Activated naive CD8-positive, alpha-beta T cell treated with anti-CD3 and anti-CD28 coated beads, Interleukin-2, amount 50 U/mL, for 24 hours (primary cell): ENCODE measurements at places on chromosomes 6 and 20.

DNA sequence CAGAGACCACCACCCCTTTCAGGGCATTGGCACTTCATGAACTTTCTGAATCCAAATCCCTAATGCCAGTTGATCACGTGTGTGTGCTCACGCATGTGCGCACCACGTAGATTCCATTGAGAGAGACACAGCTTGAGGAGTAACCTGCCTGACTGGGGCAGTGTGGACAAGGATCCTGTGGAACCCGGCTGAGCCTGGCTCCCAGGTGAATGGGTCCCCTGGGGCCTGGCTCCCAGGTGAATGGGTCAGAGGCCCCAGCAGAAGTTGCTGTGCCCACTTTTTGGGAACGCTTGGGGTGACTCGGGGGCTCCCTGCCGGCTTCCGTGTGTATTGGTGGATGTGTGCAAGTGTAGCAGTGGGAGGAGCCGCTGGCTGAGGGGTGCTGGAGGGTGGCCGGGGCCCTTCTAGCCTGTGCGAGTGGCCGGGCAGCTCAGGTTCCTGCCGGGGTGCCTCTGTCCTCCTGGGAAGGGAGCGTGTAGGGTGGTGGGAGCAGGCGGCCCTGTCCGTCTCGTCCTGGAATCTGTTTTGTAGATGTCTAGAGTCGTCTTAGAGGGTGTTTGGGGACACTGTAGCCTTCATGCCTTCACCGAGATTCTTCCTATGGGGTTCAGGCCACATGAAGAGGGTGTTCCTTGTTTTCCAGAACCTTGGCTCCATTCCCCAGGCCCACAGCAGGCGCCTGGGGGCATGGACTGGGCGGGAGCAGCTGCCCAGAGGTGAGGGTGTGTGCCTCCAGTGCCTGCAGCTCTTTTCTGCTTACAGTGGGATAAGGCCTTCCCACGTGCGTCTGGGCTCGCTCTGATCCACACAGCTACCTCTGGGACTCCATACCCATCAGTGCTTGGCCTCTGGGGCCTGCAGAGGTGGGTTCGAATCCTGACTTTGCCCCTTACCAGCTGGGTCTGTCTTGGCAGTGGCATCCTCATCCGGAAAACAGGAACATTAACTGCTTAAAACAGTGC lies 3.2 kb downstream of the RBM38 start:
- DNase-seq = no peak

DNA sequence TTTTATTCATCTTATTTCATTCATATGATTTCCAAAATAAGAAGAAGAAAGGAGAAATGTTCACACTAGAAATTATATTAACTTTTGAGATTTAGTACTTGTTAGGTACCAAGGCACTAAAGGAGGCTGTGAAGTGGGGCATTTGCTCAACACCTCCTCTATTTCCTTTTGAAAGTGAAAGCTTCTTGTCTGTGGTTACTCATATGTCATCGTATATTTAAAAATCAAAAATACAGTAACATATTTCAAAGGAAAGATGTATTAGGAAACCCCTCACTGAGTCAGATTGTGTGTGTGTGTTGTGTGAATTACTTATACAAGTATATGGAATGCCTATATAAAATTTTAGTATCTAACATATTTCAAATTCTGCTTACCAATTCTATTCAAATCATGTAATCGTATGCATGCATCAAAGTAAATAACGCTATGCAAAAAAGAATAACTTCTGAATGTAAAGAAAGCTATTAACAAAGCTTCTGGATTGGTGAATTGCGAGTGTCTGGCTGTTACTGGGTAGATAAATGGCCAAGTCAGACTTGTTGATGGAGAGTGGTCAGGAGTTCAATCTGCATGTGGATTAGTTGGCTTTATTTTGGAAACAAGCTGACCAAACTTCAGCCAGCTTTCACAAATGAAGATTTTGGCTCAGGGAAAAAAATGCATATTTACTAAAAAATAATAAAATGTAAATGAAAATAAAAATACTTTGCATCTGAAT lies 70.9 kb downstream of the PACRG start:
- no peak for DNase-seq

GRCh38 chr6:106084106-106084988 lies 1.8 kb upstream of the PRDM1 start:
- DNase-seq = no peak

GRCh38 chr6:35492974-35493284 lies 4.0 kb downstream of the TEAD3 start:
- DNase-seq = no peak

DNA sequence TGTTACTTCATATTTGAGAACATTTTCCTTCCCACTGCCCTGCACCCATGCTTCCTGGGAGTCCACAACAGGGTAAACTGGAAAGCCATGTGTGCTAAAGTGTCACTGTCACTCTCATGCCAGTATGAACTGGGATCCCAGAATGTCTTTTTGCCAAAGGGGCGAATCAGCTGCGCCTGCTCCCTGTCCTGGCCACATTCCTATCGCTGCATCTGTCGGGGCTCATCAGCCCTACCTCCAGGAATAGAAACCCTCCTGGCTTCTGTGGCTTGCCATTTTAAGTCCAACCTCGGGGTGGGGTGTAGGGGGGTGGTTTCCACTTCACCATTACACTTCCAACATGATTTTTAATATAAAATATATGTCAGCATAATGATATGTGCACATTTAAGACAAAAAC lies 933 bp downstream of the KLHL31 start:
- no peak for DNase-seq
